ENCODE measurements at places on chromosomes 7 and 10.

DNA sequence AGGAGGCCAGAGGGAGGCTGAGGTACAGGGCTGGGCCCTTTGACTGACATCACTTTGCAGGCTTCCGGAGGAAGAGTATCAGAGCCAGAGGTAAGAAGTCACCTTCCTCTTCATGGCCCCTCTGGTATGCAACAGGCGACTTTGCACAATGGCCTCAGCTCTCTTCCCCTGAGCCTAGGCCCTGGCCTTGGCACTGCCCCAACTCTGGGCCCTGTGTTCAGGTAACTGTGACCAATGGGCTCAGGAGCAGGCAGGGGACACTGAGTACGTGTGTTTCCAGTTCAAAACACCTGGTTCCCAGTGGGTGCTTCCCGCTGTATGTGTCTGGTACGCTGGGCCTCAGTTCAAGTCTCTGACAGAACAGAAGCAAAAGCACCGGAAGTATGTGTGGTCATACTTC, 12.1 kb upstream of the PAX2 start:
- DNase-seq = no peak

DNA sequence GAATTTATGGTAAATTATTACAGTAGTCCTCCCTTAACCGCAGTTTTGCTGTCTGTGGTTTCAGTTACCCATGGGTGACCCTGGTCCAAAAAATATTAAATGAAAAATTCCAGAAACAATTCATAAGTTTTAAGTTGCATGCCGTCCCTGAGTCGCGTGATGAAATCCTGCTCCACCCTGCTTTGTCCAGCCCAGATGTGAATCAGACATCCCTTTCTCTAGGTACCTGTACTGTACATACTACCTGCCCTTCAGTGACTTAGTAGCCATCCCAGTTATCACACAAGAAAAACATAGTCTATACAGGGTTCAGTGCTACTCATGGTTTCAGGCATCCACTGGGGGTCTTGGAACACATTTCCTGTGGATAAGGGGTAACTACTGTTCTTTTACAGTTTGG, 20.5 kb upstream of the RHEB start:
- DNase-seq = no peak

- no peak for DNase-seq
Measured at GRCh38 chr10:114395366-114396022, 8.8 kb downstream of the AFAP1L2 start.

DNA sequence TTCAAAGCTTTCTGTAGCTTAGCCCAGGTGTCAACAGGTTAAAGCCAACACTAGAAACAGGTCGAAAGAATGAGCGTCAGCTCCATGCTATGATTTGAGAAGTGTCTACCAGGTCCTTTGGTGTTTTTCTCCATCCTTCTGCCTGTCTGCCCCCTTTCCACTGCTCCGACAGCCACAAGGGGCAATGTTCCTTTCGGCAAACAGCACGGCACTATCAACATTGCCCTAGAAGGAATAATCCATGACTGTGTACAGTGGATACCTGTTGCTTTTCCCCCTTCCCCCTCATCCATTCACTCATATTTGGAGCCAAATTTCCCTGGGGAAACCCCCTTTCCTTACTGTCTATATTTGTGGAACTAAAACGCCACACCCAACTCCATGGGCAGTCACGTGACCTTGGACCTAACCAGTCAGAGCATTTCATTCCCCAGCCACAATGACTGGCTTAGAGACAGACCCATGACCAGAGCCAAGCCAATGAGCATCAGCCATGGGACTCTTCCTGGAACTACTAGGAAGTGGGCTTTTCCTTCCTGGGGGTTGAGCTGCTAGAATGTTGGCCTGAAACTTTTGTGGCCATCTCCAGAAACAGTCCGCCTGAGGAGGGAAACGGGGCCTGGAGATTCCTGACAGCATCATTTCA, 51.5 kb downstream of the AFAP1L2 start:
- DNase-seq = no peak

- DNase-seq = no peak
Measured at GRCh38 chr10:67017218-67017617, 91.4 kb downstream of the LRRTM3 start.

DNA sequence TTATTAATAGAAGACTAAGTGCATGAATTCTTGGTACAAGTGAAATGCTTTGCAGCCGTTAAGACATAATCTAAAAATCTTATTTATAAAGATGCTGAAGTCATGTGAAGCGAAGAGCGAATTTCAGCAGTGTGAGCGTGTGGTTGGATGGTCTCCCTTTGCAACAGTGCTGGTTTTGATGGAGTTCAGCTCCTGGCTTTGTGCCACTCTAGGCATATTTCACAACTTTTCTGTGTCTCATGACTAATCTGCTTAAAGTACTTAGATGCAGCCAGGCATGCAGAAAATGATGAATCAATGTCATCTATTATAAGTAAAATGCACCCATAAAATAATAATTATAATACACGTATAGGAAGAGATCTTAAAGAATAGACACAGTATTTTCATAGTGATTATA, 107.2 kb upstream of the TCERG1L start:
- no peak for DNase-seq

DNA sequence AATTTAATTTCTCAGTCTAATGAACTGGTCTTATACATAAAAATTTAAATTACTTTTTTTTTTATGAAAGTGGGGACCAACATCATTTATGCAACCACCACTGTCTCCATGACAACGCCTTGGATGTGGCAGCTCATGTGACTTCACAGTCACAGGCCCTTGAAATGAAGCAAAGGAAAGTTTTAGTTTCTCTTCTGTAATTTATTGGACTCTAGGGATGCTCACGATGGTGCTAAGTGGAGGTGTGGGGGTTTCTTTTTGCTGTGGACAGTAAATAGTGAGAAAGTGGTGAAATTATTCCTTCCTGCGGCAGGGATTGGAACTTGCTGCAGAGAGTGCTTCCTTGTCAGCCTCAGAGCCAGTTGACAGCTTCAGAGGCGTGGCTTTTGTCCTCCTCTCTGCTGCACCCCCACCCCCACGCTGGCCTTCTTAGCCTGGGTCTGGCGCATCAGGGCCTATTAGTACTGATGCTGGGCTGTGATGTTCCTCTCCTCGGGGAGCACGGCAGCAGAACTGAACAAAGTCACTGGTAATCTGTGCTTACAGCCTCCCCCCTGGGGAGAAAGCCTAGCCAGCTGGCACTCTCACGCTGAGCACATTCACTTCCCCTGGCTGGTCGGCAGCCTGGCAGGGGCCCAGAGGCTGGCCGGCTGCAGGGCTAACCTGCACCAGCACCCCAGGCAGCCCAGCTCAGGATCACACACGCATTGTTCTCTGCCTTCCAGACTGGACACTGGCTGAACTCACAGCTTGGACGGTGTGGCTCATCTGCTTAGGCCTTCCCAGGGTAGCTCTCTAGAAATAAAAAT, 517.5 kb upstream of the GALNT17 start:
- DNase-seq = no peak

DNA sequence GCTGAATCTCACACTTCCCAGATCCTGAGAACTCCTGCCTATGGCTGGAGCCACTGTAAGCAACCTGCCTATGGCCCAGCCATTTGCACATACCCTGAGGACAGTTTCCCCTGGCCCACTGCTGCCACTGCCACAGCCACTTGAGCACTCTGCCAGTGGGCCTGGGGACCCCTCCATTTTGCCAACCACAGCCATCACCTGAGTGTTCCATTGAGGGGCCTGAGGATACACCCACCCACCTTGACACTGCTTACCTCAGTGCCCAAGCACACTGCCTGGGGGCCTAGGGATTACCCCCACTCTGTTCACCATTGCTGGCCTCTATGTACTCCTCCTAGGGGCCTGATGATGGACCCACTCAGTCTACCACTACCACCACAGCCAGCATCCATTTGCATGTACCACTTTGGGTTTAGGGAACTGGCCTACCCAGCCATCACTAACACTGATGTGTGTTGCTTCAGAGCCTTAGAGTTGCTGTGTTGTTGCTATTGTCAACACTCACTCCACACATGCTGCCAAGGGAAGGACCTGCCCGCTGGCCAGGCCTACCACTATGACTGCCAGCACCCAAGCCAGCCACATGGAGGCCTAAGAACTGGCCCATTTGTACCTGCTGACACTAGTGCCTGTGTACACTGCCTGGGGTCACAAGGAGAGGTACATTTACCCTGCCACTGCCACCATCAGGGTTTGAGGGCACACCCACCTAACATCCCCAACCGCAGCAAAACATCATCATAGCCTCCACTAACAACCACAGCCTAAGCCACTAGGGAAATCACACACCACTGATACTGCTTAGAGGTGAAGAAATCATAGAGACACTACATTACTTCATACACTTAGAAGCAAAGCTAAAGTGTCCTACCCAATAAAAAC, 45.9 kb upstream of the ANTXRL start:
- no peak for DNase-seq

GRCh38 chr10:4902571-4903011, 60.6 kb upstream of the AKR1C1 start:
- DNase-seq = no peak

DNA sequence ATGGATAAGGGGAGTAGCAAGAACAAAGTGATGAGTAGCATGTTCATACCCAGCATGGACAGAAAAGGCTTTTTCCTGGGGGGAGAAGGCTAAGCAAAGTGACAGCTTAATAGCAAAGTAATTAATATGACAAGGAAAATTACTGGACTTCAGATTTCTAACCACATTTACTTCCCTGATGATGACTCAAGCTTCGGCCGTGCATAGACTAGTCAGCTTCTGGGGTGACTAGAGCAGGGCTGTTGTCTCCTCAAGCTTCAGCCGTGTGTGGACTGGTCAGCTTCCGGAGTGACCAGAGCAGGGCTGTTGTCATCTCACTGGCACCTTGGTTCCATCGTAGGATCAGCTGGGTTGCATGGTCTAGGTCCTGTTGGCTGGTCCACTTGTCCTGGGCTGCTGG, 2.1 kb upstream of the ZNF117 start:
- DNase-seq = no peak

DNA sequence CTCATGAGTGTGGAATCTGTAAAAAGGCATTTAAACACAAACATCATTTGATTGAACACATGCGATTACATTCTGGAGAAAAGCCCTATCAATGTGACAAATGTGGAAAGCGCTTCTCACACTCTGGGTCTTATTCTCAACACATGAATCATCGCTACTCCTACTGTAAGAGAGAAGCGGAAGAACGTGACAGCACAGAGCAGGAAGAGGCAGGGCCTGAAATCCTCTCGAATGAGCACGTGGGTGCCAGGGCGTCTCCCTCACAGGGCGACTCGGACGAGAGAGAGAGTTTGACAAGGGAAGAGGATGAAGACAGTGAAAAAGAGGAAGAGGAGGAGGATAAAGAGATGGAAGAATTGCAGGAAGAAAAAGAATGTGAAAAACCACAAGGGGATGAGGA, 207.7 kb downstream of the ZEB1 start:
- no peak for DNase-seq

DNA sequence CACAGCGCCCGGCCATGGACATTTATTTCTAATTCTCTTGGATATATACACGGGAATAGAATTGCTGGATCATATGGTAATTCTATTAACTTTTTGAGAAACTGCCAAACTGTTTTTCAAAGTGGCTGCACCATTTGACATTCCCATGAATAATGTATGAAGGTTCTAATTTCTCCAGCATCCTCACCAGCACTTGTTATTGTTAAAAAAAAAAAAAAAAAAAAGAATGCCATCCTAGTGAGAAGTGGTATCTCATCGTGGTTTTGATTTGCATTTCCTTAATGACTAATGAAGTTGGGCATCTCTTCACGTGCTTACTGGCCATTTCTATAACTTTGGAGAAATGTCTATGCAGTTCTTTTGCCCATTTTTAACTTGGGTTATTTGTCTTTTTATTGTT, 13.5 kb downstream of the CNNM2 start:
- no peak for DNase-seq

- DNase-seq = no peak
Measured at GRCh38 chr7:30272126-30272525, 12.3 kb upstream of the ZNRF2 start.

DNA sequence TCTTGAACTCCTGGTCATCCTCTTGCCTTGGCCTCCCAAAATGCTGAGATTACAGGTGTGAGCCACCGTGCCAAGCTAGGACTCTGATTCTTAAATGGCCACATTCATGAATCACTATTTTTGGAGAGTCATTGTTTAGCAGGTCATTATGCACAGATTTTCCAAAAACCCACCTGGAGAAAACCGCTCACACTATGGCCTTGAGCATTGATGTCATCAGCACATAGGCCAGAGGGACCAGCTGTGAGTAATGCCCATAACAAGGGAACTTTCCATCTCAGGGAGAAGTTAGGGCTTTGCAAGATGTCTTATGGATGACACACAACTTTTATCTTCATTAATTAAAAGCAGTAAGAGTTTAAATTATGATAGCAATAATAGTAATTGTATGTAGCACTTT, 86.4 kb upstream of the KIF5B start:
- no peak for DNase-seq

DNA sequence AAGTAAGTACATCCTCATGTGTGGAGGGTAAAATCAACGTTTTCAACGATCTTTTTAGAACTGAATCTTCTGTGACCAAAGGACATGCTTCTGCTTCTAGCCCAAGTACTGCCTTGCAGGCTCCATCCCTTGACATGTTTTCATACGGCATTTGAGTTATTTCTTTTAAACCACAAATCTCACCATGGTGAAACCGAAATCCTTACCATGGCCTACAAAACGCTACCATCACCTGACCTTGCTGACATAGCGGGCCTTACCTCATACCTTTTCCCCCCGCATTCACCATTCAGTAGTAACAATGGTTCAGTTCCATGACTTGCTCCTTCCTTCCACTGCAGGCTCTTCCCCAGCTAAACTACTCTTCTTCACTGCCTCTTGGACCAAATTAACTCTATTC, 3.5 kb downstream of the RNF216 start:
- DNase-seq = no peak

GRCh38 chr7:65988084-65988483, 6.1 kb upstream of the GUSB start:
- DNase-seq = no peak

DNA sequence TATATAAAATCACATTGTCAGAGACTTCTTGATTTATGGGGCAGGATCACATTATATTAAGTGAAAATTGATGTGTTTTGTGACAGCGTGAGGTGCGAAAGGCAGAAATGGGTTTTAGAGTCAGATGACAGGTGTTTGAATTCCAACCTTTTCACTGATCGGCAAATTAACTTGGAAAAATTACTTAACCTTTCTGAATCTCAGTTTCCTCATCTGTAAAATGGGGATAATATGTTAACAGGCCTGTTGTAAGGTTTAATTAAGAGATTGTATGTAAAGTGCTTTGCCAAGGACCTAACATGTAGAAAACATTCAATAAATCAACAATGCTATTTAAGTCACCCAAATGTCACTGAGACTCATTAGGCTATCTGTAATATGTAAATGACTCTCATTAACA, 221.2 kb upstream of the LYZL1 start:
- no peak for DNase-seq
